ENCODE measurements at places on chromosomes 13 and 19.

- no peak for DNase-seq
Observed at GRCh38 chr13:100764937-100765336, 90.3 kb upstream of the TMTC4 start.

GRCh38 chr13:20673715-20674114, 29.8 kb upstream of the IL17D start:
- no peak for DNase-seq

GRCh38 chr13:50887151-50887550, 22.4 kb upstream of the RNASEH2B start:
- no peak for DNase-seq

GRCh38 chr19:42316223-42317211, 3.4 kb downstream of the TMEM145 start:
- DNase-seq, result no peak

DNA sequence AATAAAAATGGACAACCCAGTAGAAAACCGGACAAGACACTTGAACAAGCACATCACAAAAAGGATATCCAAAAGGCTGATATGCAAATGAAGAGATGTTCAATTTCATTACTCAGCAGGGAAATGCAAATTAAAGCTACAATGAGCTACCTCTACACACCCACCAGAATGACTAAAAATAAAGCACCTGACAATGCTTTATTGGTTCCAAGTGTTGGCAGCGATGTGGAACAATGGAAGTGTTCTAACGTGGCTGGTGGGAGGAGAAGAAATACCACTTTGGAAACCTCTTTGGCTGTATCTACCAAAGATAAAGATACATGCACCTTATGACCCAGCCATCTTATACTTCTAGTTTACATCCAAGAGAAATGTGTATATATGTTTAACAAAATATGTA, 3.7 kb upstream of the ACP7 start:
- no peak for DNase-seq

GRCh38 chr13:49629947-49630346, 1.6 kb downstream of the ARL11 start:
- no peak for DNase-seq

- DNase-seq, result no peak
Observed at GRCh38 chr13:84896128-84896527, 903.1 kb downstream of the SLITRK6 start.

GRCh38 chr19:5356428-5356827, 15.8 kb upstream of the PTPRS start:
- no peak for DNase-seq

DNA sequence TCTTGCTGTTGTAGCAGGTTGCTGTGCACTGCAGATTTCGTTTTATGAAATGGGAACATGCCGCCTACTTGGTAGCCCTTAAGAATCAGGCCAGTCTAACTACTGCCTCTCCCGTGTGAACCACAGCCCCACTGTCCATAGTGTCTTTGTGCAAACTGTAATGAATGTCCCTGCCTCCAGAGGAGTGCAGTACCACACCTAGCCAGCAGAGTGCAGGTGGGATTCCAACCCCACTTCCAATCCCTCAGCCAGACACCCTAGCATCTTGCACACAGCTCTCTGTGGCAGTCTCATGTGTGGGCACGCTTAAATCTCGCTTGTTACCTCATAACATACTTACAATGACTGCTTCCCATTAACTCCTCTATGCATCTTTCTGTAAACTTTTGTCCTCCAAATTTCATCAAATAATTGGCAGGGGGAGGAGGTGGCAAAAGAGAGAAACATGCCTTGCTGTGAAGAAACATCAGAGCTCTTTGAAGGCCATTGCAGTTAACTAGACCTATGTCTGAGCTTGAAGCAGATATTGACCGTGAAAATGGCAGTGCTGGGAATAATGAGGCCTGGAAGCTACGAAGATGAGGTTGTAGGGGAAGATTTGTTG, 47.2 kb downstream of the ZAR1L start:
- no peak for DNase-seq

- DNase-seq, result no peak
Observed at GRCh38 chr13:73056565-73056962, 2.2 kb upstream of the KLF5 start.

- no peak for DNase-seq
Observed at GRCh38 chr13:31887286-31887685, 144.3 kb upstream of the FRY start.

- no peak for DNase-seq
Observed at GRCh38 chr19:39362682-39363657, 20.7 kb downstream of the SAMD4B start.

GRCh38 chr13:23813635-23814034, 75.6 kb downstream of the MIPEP start:
- no peak for DNase-seq

DNA sequence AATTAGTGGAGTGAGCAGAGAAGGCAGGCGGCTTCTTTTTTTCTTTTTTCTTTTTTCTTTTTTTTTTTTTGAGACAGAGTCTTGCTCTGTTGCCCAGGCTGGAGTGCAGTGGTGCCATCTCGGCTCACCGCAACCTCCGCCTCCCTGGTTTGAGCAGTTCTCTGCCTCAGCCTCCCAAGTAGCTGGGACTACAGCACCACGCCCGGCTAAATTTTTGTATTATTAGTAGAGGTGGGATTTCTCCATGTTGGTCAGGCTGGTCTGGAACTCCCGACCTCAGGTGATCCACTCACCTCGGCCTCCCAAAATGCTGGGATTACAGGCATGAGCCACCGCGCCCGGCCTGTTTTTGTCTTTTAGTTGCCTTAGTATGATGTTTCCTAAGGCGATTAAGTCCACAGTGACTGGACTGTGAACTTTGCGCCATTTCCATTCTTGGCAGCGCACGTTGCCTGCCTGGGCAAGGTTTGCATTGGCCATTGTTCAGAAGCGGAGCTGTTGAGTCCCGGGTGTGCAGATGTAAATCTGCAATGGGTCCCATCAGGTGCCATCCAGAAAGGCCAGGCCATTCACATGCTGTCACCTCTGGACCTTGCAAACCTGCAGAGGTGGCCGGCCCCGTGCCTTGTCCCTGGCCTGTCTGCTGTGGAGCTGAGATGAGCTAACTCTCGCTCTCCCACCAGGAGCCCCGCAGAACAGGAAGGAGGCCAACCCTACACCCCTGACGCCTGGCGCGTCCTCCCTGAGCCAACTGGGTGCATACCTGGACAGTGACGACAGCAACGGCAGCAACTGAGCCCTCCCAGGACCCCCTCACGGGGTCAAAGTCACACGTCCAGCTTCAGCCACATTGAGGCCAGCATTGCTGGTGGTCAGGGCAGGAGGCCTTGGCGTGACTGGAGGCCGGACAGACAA, 10.9 kb upstream of the SHD start:
- DNase-seq, result no peak

- DNase-seq, result no peak
Observed at GRCh38 chr13:44142941-44143665, 230.5 kb upstream of the SERP2 start.

DNA sequence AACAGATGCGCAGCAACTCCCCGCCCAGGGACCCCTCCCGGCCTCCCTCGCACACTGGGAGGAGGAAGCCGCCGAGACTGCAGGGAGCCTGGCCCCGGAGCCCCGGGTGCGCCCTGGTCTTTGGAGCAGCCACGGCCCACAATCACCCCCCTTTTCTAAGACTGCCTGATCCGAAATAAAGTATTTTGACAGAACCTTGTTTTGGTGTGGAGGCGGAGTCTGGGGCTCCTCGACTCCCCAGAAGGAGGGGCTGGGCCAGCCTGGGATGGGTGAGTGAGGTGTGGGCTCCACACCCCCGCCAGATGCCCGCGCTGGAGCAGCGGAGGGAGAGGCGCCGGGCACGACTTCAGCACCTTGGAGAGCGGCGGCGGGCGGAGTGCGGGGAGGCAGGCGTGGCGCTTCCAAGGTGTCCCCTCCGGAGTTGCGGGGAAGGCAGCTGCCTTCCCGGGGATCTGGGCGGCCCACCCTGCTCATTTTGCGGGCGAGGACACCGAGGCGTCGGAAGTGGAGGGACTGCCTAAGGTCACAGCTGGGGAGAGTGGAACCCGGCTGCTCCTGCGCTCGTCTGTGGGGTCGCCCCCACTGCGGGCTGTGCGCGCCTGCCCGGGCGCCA, 9.4 kb downstream of the SIRT6 start:
- no peak for DNase-seq

GRCh38 chr13:51707461-51707860, 96.5 kb downstream of the DHRS12 start:
- no peak for DNase-seq

- DNase-seq, result no peak
Observed at GRCh38 chr13:99085139-99085807, 107.4 kb upstream of the DOCK9 start.

DNA sequence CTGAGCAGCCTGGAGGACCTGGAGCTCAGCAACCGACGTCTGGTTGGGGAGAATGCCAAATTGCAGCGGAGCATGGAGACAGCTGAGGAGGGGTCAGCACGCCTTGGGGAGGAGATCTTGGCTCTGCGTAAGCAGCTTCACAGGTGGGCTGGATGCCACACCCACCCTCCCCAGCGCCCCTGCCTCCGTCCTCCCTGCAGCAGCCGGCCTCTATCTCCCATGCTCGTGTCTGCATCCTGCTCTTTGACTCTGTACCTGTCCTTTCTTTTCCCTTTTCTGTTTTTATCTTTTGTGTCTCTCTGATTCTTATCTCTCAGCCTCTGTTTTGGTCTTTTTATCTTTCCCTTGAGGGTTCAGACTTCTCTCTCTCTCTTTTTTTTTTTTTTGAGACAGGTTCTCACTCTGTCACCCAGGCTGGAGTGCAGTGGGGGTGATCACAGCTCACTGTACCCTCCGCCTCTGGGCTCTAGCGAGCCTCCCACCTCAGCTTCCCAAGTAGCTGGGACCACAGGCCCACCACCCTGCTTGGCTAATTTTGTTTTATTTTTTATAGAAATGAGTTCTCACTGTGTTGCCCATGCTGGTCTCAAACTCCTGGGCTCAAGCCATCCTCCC, 10.1 kb downstream of the KASH5 start:
- no peak for DNase-seq

DNA sequence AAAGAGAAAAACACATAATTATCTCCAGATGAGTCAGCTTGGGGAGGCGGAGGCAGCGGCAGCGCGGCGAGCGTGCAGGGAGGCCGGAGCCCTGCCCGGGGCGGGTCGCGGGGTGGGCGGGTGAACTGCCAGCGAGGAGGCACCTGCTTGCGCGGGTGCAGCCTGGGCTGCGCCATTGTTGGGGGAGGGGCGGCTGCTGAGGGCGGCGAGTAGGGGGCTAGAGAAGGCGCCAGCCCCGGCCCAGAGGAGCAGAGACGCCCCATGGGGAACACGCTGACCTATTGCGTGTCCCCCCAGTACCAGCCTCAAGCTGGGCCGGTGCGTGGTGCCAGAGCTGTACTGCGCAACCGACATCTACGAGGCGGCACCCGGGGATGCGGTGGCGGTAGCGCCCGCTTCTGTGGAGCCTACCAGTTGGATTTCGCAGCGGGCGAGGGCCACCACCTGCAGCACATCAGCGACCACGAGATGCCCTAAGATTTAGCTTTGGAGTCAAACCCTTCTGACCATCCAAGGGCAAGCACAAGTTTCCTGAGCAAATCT, 16.7 kb downstream of the ZNF100 start:
- no peak for DNase-seq

GRCh38 chr13:71499235-71499634, 367.8 kb downstream of the DACH1 start:
- no peak for DNase-seq

DNA sequence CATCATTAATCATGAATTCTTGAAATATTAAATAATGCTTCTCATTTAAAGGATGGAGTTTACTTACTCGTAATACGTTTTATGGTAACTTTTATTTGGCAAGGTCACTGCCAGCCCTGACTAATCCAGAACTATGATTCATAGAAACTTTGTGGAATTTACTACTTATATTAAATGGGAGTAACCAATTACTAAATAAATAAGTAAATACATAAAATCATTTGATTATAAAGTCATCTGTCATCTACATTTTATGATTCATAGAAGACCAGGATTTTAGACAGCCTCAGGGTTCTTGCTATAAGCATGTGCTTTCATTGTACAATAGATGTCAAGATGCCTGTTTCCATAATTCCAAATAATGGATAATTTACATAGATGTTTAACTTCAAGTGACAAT, 611.1 kb downstream of the TBC1D4 start:
- DNase-seq, result no peak

DNA sequence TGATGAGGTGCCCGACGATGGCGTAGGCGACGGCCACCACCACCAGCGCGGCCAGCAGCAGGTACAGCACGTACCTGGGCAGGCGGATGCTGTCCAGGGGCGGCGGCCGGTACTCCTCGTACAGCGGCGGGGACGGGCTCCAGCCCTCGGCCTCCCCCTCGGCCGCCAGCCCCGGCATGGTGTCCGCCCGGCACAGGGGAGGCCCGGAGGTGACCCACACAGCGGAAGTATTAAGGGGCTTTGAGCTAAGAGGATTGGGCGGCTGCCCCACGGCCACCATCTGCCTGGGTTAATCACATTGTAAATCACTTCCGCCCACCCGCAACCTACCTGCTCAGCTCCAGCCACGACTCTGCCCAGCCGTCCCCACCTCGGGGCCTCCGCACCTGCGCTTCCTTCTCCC, at the start of gene SMIM44:
Gene SMIM44, minus strand, starts transcription at position 216 of the 403 bp plus-strand sequence. Its CDS starts 38 bp downstream, at position 178.
- no peak for DNase-seq

DNA sequence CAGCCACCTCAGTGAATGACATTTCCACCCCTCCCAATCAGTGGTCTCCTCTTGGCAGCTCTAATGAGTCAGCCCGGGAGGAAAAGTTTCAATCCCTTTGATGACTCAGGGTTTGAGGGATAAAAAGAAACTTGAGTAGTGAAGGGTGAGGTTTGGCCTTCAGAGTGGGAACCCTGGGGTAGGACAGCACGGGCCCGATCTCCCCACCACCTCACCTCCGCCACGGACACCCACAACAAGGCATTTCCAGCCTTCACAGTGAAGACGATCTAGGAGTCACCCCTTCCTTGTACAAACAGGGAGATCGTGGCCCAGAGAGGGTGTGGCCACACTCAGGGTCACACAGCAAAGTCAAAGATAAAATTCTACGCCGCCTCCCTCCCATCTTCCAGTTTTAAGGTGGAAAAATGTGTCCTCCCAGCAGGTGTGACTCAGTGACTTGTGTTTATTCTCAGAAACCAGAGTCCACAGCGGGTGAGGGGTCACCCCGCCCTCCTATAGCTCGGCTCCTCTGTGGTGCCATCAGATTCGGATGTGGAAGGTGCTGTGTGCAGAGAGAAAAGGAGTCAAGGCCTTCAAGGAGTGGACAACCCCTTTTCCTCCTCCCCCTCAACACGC, 12.3 kb downstream of the CIB3 start:
- no peak for DNase-seq

GRCh38 chr19:1905863-1906375, 720 bp downstream of the ADAT3 start:
- DNase-seq, result no peak

DNA sequence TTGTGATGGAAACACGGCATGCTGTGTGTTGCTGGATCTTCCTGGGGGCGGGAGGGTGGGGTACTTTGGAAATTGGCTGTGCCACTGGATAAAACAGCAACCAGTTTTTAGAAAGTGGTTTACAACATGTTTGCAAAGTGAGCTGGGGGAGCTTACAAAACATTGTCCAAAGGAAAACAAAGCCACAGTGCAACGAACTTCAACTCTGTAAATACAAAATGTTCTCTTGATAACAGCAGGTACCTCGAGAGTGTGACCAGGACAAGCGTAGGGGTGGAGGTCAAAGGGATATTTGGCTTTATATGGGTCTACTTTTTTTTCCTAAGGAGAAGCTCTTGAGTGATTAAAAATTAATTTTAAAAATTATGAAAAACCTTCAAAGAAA, 2.5 kb downstream of the IGSF23 start:
- no peak for DNase-seq

All from NCI-H2029 treated with DMSO at 0.1 percent for 48 hours (cell line).